Activated effector memory CD4-positive, alpha-beta T cell treated with Interleukin-2 at 50 U/mL for 16 hours (primary cell): ENCODE measurements at places on chromosomes 7 and 10.

- DNase-seq = no peak
Observed at GRCh38 chr10:16741540-16741939, 75.7 kb downstream of the RSU1 start.

- no peak for DNase-seq
Observed at GRCh38 chr7:45644237-45644636, 70.1 kb downstream of the ADCY1 start.

DNA sequence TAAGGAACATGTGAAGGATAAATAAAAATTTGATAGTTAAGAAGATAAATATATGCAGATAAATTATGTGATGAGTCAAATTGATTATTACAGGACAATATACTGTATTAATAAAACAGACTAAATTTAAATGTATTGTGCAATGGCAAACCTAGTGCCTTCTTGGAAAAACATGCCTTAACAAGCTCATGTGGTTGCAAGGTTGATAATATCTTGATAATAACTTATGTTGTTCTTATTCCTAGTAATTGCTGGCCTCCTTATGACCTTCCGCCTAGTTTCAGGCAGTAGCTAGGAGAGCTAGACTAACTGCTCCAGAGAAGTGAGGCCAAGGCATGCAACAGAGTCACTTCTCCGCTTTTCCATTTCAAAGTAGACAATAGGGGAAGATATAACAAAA, 7.6 kb upstream of the RAB11FIP2 start:
- DNase-seq = no peak

DNA sequence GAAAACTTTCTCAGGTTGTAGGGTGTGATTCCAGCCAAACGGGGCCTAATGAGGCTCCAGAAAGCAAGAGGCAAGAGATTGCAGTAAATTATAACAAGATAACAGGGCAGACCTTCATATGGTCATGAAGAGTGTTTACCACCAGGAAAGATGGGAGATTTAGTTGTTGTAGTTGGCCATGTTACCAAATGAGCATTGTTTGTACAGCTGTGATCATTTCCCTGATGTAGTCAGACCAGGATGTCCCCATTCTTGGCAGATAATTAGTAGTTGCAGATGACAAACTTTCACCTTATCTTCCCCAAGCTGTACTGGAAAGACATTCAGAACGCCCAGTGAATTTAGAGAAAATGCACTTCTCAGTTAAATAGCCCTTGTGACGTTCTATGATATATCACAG, 630.8 kb downstream of the ANKRD7 start:
- no peak for DNase-seq

DNA sequence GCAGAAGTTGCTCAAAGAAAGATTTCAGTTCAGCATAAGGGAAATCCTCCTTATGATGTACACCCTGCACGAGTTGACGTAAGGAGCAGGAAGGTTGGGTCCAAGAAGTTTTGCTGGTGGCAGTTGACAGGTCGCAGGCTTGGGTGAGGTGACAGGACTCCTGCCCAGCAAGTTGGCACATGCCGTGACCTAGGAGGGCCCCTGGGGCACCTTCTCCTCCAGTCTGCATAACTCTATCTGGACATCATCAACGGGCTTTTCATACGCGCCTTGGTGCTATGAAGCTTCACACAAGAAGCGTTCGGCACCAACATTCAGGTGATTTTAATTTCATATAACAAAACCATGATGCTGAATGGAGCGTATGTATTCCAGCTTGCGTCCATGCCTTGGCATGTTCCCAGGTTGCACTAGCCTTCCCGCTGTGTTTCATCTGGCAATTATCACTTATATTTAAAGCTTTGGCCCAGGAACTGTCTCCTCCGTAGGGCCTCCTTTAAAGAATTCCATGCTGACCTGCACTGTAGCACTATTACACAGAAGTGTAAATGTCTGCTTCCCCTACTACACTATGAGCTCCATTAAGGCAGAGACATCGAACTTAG, 651.6 kb upstream of the FOXK1 start:
- DNase-seq = no peak

- no peak for DNase-seq
Observed at GRCh38 chr10:61804414-61804813, 97.1 kb upstream of the ARID5B start.

DNA sequence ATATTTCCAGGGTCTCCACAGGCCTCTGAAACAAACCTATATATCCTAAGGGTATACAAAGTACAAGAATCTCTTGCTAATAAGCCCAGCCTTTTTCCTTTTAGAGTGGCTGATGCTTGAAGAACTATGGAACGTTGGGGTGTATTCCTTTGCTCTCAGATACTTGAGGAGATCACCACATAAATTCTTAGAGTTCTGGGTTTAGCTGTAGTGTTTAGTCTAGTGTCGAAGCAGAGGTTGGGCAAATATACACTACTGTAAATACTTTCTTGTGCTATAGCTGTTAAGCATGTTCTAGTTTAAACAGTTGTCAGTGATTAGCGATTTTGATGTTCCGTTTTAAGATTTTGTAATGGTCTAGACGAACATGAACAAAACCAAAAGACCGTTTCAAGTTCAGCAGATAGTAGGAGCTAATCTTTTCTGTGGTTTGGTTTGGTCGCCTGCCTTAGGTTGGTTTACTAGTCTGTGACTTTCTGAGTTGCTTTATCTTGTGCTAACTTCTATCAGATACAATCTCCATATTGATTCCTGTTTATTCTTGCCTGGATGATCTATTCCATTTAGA, 229.6 kb downstream of the NSUN6 start:
- DNase-seq = no peak

DNA sequence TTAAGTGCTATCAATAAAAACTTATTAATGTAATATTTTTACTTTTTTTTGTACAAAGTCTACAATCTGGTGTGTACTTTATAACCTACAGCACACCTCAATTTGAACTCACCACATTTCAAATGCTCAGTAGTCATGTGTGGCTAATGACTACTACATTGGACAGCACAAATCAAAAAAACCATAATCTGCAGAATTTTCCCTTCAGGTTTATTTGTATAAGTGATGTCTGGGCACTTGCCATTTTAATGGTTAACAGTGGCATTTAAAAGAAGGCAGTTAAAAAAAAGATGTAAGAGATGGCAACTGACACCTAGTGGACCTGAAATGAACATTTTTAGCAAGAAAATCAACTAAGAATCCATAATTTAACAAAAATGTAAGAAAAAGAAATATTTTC, 124.6 kb upstream of the NRBF2 start:
- no peak for DNase-seq

- no peak for DNase-seq
Observed at GRCh38 chr7:127177156-127177555, 75.6 kb downstream of the GRM8 start.

DNA sequence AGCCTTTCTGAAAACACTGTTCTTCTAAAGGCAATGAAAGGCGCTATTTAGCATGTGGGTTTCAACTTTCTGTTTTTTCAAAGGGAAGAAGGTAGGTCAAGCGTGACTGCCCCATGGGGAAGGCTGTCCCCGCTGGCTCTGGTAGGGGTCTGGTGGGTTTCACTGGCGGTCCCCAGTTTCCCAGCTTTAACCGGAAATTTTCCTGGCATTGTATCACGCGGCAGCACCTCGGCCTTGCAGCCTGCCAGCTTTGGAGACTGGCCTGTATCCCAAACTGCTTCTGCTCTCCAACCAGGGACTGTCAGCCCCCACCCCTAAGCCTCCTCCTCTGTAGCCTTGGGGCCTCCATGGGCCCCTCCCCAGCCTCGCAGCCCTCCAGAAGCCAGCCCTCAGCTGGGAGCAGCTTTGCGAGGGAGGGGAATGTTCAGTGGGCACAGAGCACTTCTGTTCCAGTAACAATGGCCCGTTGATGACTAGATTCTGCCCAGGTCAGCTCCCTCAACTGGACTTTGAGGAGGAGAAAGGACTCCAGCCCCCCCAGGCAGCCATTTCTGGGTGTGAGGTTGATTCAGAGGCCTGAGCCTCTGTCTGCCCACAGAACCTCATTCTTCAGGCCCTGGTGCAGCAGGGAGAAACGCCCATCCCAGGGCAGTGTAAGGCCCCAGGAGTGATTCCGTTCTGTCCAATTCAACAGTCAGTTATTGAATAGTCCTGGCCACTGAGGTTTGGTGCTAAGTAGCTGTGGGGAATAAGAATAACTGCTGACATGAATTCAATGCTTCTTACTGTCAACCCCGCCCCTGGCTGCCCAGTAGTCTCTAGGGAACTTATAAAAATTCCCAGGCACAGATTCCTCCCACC, 17.1 kb downstream of the CHST3 start:
- DNase-seq = no peak

- no peak for DNase-seq
Observed at GRCh38 chr7:43879477-43879876, 10.2 kb upstream of the MRPS24 start.

DNA sequence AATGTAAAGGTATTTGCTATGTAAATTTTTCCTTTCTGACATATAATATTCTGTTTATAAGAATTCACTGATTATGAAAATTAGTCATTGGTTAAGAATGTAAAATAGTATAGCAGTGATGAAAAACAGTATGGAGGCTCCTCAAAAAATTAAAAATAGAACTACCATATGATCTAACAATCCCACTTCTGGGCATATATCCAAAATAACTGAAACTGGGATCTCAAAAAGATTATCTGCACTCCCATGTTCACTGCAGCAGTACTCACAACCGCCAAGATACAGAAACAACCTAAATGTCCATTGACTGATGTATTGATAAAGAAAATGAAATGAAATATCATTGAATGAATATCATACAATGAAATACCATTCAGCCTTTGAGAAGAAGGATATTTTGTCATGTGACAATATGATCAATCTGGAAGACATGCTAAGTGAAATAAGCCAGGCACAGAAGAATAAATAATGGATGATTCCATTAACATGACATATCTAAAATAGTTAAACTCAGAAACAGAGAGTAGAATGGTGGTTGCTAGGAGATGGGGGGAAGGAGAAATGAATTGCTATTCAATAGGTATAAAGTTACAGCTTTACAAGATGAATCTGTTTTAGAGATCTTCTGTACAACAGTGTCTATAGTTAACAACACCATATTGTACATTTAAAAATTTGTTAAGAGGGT, 14.0 kb downstream of the C10orf88 start:
- DNase-seq = no peak

- DNase-seq = no peak
Observed at GRCh38 chr7:157952050-157952667, 615.4 kb downstream of the DNAJB6 start.

DNA sequence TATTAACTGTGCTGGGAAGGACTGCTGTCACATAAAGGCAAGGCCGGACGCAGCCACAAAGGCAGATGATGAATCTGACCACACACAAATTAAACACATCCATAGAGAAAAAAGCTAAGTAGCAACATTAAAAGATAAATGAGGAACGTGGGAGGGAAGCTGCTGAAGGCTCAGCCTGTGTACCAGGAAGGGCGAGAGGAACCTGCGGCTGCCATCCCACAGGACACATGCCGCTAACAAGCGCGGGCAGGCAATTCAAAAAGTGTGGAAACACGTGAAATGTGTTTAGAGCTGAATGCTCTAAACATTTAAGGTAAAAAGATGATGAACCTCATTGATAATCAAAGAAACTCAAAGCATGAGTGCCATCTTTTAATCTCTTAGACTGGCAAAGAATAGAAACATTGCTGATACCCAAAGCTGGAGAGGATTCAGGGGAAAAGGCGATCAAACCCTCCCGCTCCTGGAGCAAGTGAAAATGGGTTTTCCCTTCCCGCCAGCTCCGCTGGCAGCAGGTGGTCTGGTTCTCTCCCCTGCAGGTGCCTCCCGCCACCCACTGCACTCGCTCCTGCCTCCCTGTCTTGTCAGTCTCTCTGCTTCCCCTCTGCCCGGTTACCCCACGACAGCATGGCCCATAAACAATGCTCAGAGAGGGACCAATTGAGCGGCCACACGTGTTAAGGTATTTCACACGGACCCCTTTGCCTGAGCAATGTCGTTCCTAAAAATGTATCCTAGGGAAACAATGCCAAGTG, 4.2 kb downstream of the STK32C start:
- no peak for DNase-seq

DNA sequence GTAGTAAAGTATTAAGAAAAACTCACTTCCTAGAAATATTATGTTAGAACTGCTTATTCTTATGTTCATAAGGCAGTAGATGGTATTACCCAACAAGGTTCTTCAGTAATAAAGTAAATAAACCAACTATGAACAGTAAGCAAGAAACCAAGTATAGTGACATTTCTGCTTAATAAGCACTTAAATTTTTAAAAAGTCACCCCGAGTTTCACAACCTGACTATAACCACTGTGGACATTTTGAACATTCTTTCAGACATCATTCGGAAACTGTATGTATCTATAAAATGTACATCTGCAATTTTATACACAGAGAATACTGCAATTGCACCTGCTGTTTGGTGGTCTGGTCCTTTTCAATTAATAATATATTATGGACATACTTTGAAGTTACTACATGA, 1073.6 kb downstream of the XPNPEP1 start:
- no peak for DNase-seq

DNA sequence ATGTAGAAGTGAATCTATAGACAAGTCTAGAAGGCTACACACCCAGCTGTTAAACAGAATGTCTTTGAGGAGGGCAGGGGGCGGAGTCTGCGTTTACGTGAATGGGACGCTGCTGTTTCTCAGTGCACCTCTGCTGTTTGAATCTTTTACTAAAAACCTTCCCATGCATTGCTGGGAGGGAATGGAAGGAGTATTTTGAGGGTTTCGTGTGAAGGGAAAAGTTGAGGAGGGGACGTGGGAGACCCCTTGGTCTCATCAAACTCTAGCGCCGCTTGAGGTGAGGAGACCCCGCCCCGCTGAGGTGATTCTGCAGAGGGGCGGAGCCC, 492 bp upstream of the VCL start:
- no peak for DNase-seq

DNA sequence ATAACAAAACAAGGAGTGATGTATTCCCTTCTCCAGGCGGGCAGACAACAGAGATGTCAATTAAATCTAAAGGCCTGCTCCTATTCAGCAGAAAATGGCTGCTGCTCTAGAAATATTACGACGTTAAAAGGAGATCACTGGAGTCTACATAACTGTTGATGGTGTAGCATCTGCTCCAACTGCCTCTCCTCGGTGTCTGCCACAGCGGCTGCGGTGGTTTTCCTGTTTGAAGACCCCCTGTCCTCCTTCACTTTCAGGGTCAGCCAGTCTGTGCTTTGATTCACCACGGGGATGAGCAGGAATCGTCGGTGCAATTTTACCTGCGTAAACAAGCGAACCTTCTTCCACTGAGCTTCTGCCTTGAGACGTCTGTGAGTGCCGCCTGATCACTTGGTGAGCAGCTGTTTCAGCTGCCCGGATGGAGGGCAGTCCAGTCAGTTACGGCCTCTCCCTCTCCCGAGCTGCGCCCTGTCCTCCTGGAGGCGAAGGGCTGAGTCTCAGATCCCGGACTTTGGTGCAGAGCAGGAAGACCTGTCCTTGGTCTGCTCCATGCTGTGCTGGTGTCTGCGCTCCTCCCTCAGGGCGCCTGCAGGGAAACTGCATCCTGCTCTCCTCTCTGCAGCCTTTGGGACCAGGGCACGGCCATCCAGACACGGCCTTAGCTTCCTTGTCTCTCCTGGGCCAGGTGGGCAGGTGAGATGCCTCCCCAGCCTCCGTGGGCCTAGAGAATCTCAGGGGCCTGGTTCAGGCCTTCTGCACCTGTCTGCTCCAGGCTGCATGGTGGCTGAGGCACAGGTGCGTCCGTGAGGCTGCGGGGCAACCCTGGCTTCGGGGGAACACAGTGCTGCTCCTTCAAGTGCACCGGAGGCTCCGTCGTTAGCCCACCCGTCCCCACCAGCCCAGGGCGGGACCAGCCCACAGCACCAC, 326.6 kb downstream of the ADARB2 start:
- no peak for DNase-seq

- no peak for DNase-seq
Observed at GRCh38 chr10:22285130-22285529, 31.1 kb upstream of the COMMD3 start.
